ENCODE measurements at places on chromosomes 2 and 18.

GRCh38 chr2:39203382-39203781 lies 40.4 kb downstream of the CDKL4 start:
- DNase-seq, result no peak

GRCh38 chr18:37533647-37534584 lies 31.7 kb downstream of the CELF4 start:
- no peak for DNase-seq

DNA sequence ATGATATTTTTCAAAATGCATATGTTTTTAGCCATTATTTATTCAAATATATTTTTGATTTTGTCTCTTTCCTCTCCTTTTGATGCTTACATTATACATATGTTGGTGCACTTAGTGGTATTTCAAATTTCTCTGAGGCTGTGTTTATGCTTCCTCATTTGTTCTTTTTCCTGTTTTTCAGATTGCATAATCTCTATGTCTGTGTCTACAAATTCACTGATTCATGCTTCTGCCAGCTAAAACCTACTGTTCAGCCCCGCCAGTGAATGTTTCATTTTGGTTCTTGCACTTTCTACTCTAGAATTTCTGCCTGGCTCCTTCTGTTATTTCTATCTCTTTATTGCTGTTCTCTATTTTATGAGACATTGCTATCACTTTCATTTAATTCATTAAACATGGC lies 951.7 kb upstream of the CNTNAP5 start:
- no peak for DNase-seq

- no peak for DNase-seq
These were observed 56.8 kb downstream of the ATF2 start for GRCh38 chr2:175111200-175111657.

DNA sequence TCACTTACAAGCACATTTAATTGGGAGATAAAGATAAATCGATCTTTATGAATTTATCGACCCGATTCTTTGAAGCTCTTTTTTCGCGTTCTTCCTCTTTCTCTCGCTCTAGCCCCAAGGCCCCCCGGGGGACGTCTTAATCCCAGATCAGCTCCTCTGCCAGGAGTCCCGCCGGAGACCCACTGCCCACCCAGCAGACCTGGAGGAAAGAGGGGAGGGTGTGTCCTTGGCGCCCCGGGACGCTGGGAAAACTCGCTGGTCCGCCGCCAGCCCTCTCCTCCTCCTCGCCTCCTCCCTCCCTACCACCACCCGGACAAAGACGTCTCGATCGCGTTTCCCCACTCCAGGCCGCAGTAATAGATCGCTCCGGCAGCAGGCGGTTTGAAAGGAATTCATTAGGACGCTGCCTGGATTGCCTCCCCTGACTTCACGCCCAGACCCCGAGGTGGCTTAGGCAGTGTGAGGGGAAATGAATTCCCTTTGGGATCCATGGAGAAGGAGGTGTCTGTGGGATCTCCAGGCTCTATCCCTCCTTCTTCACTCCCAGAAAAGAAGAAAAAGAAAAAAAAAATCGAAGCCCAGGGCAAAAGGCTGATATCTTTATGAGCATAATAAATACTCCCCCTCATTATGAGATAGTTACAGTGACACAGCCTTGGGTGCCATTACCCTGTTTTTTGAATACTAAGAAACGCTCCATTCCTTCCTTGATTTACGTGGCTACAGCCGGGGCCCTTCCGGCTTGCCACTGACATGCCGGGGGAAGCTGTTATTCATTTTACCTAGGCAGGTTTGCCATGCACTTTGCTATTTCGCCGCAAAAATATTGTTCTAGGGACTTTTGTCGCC lies 1.8 kb upstream of the GBX2 start:
- DNase-seq, result no peak
